ENCODE measurements at places on chromosomes 6 and 20. TPM values are rescaled to one million over a fixed set of nuclear protein-coding genes. Genes with fewer than 3 reads are reported as not detected.

DNA sequence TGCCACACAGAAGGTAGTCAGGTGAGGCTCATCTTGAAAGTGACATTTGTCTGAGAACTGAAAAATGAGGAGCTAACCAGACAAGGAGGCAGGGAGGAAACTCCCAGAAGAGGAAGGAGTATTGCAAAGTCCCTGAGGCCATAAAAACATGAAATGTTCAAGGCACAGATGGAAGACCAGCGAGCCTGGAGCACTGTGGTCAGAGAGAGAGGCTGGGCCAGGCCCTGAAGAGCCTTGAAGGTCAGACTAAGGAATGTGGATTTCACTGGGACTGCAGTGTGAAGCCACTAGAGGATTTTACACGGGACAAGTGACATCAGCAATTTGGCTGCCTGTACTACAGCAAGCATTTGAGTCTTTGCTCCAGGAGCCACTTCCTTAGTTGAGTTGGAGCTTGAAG lies 21.1 kb upstream of the TMEM181 start:
- no peak overlapping the region for H3K27ac ChIP-seq
- DNase-seq, result no peak
- H3K4me3 ChIP-seq, result no peak overlapping the region

GRCh38 chr6:43256670-43257366 lies 13.5 kb downstream of the TTBK1 start:
- H3K27ac ChIP-seq, result no peak overlapping the region
- DNase-seq, result no peak
- no peaks in the 10 kb centered on the region for H3K36me3 ChIP-seq
- no peaks in the 10 kb centered on the region for H3K27me3 ChIP-seq

DNA sequence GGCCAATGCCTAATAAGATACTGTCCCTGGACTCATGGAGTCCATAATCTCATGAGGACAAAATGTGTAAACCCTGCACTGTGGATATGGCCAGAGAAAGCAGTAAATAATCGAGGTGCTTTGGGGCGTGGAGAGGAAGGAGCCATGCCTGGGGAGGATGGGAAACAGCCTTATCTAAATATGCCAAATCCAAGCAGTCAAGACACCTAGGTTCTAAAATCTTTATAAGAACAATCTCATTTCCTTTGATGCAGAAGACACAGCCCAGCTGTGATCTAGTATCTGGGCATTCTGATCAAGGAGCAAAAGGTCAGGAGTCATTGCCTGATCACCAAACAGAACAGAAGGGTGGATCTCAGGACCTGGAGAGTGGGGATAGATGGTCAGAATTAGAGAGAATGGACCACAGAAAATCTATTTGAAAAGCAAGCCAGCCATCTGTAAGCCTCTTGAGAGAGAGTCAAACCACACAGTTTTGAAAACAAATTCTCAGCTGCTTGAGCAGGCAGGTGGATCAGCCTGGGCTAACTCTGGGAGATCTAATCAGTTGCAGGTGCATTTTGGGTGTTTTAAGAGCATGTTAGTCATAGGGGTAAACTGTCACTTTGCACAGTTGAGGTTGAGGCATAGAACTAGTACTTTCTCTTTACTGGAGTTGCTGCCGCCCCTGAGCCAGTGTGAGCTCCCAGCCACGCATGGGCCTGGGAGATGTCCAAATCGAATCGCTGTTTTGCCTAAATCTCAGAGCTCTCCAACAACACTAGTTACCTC lies 130.8 kb upstream of the TNFAIP3 start:
- peak; percentile 59 for DNase-seq
- no peaks in the 10 kb centered on the region for H3K27me3 ChIP-seq
- no peak overlapping the region for H3K27ac ChIP-seq

DNA sequence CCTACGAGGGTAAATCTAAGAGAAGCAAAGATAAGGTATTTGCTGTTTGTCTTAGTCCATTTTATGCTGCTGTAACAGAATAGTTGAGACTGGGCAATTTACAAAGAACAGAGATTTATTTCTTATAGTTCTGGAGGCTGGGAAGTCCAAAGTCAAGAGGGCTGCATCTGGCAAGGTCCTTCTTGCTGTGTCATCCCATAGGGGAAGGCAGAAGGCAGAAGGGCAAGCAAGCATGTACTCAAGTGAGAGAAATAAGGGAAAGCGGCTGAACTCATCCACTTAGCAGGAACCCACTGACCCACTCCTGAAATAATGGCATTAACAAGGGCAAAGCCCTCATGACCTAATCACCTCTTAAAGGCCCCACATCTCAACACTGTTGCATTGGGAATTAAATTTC lies 102.7 kb downstream of the AGPAT4 start:
- no peak overlapping the region for H3K4me3 ChIP-seq
- no peak overlapping the region for H3K27ac ChIP-seq

GRCh38 chr6:40909811-40910210 lies 129.2 kb downstream of the UNC5CL start:
- H3K27ac ChIP-seq, result no peak overlapping the region

DNA sequence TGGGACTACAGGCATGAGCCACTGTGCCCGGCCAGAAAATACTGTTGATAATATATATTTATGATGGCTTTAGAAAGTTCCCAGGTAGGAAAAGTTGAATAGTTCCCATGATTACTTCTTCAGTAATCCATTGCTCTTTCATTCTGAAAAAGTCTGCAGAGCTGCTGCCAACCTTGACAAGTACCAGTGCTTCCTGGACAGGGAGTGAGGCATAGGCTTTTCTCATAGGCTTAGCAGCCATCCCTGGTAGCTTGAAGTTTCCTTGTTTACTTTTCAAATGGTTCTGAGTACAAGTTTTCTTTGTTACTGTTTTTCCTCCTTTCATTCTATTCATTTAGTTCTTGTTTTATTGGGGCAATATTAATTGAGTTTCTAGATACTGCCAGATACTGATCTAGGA lies 7.8 kb downstream of the RWDD1 start:
- no peak for DNase-seq
- H3K4me3 ChIP-seq, result no peak overlapping the region
- H3K4me1 ChIP-seq, result no peaks in the 10 kb centered on the region
- H3K27me3 ChIP-seq, result no peaks in the 10 kb centered on the region
- no peak overlapping the region for H3K27ac ChIP-seq

DNA sequence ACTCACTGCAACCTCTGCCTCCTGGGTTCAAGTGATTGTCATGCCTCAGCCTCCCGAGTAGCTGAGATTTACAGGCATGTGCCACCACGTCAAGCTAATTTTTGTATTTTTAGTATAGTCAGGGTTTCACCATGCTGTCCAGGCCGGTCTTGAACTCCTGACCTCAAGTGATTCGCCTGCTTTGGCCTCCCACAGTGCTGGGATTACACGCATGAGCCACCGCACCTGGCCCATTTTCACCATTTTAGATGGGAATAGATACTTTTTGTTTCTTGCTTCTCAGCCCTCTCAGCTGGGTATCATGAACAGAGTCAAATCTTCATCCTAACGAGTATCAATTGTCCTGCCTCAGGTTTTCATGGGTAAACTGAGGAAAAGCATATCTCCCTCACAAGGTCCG lies 235.0 kb downstream of the CDC5L start:
- H3K4me3 ChIP-seq, result no peak overlapping the region
- H3K27me3 ChIP-seq, result no peaks in the 10 kb centered on the region
- H3K27ac ChIP-seq, result no peak overlapping the region
- DNase-seq, result no peak

GRCh38 chr6:139917951-139918630 lies 543.6 kb upstream of the CITED2 start:
- DNase-seq, result no peak
- no peak overlapping the region for H3K27ac ChIP-seq
- no peak overlapping the region for H3K4me3 ChIP-seq

DNA sequence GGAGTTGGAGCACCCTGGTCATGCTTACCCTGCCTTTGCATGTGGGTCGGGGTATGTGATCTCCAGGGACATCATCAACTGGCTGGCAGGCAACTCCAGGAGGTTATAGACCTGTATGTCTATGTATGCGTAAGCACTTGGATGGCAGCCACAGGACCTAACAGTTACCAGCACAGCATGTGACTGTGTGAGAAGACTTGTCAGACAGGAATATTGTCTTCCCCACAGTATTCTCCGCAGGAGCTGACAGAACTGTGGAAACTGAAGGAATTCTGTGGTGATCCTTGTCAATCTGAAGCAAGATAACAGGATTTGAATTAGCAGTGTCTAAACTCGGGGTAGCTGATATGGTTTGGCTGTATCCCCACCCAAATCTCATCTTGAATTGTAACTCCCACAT lies 59.2 kb downstream of the TMEM244 start:
- DNase-seq, result no peak
- H3K4me3 ChIP-seq, result no peak overlapping the region
- no peaks in the 10 kb centered on the region for H3K27me3 ChIP-seq
- no peaks in the 10 kb centered on the region for H3K4me1 ChIP-seq

GRCh38 chr6:105645958-105646357 lies 243.1 kb upstream of the PREP start:
- H3K36me3 ChIP-seq, result no peaks in the 10 kb centered on the region
- H3K27ac ChIP-seq, result peak overlapping the region; percentile 77
- H3K4me1 ChIP-seq, result peaks cover 46% of the 10 kb centered on the region
- DNase-seq, result no peak
- no peak overlapping the region for H3K4me3 ChIP-seq
- no peaks in the 10 kb centered on the region for H3K27me3 ChIP-seq

GRCh38 chr6:89611666-89612065 lies 26.9 kb downstream of the LYRM2 start:
- H3K4me1 ChIP-seq, result no peaks in the 10 kb centered on the region
- H3K36me3 ChIP-seq, result no peaks in the 10 kb centered on the region
- no peaks in the 10 kb centered on the region for H3K27me3 ChIP-seq
- H3K4me3 ChIP-seq, result no peak overlapping the region

DNA sequence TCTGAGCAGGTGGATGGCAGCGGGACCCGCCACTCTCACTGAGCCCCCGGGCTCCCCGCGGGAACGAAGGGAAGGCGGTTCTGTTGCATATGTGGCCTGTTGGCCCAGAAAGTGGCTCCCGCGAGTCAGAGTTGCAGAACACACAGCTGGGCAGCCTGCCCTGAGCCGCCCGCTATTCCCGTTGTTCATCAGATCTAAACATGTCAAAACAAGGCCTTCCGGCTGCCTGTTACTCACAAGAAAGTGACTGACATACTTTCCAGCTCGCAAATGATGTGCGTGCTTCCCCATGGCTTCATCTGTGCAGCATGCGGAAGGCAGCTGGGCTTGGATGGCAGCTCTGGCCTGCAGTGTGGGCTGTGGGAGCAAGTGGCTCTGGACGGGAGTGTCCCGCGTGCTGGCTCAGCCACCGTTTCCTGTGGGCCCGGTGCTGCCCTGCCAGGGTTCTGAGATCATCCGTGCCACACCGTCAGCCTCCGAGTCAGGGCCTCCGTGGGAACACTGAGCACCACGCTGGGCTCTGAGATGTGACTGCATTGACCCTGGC lies 227.3 kb downstream of the ERMARD start:
- peaks cover 24% of the 10 kb centered on the region for H3K4me1 ChIP-seq
- peaks cover 2% of the 10 kb centered on the region for H3K27me3 ChIP-seq
- H3K36me3 ChIP-seq, result no peaks in the 10 kb centered on the region
- no peak overlapping the region for H3K4me3 ChIP-seq
- H3K27ac ChIP-seq, result no peak overlapping the region

- no peak overlapping the region for H3K27ac ChIP-seq
- no peak overlapping the region for H3K4me3 ChIP-seq
- DNase-seq, result no peak
- no peaks in the 10 kb centered on the region for H3K36me3 ChIP-seq
- H3K27me3 ChIP-seq, result no peaks in the 10 kb centered on the region
- no peaks in the 10 kb centered on the region for H3K4me1 ChIP-seq
These were observed 68.2 kb downstream of the COL9A1 start for GRCh38 chr6:70234561-70235236.

The PRL gene
- not detected for total RNA-seq

The OPRM1 gene
- not detected for total RNA-seq

The TBC1D22B gene
- 8.0 TPM for total RNA-seq

The PTCHD4 gene
- total RNA-seq, result not detected

The OLIG3 gene
- total RNA-seq, result not detected

The IRAK1BP1 gene
- 1.5 TPM for total RNA-seq
